CD4-positive, alpha-beta T cell treated with Interleukin-21 for 1 hour (primary cell): ENCODE measurements at places on chromosomes 3 and 15.

DNA sequence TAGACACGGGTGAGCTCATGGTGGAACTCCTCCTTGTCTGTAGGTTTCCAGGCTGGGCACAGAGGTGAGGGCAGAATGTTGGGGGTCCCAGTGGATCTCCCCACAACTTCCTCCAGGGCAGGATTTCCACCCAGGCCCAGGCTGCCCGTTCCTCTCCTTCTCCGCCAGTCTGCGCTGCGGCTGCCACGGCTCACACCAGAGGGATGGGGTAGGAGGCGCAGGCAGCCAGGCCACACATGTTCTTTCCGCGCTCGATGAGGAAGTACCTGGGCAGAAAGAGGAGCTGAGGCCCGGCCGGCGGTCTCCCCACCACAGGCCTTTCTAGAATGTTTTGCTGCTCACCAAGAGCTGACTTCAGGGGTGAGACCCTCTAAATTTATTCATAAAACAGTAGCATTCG lies 22.9 kb downstream of the CTSH start:
- DNase-seq = no peak

DNA sequence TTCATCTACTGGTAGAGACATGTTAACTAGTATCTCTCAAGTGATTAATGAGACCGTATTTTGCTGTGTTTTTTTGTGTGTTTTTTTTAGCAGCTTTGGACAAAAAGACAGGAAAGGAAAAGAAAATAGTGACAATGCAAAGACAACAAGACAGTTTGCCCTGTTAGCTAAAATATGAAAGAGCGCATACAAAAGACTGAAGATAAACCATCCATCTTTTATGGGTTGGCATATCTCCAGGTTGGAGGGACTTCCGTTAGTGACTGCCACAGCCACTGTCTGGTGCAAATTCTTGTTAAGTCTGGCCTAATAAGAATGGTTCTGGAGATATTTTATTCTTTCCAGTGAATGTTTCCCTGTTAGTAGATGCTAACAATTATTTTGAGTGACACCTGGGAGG lies 121.9 kb downstream of the CDIN1 start:
- DNase-seq = no peak

DNA sequence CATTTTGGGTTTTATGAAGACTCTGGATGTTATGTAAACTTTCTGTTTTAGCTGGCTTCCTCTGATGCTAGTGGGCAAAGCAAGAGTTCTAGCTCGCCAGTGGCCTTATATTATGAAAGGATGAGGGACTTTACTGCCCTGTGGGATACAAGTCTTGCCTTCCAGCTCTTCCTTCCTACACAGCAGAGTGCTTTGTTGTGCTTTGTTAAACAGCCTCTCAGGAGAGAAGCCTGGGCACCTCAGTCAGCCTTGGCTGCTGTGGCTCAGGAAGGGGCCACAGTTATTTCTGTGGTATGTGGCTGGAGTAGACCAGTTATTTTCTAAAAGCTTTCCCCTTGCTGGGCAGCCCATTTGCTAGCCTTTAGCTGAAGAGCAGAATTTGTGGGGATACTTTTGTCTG lies 69.5 kb upstream of the SUCLG2 start:
- DNase-seq = no peak

DNA sequence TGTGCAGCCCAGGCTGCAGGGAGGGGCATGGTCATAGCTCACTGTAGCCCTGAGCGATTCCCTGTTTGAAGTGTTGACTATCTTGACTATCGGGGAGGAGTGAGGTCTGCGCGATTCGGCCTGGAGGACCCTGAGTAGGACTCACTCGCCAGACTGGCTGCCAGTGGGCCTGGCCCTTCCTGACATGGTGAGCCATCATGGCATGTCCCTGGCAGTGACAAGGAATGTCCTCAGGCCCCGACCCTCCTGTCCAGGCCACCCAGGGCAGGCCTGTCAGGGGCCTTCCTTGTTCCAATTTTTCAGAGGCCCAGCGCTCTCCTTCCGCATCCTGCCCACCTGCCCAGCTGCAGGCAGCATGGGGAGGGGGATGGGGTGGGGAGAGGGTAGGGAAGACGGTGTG lies 5.2 kb upstream of the OCA2 start:
- no peak for DNase-seq

DNA sequence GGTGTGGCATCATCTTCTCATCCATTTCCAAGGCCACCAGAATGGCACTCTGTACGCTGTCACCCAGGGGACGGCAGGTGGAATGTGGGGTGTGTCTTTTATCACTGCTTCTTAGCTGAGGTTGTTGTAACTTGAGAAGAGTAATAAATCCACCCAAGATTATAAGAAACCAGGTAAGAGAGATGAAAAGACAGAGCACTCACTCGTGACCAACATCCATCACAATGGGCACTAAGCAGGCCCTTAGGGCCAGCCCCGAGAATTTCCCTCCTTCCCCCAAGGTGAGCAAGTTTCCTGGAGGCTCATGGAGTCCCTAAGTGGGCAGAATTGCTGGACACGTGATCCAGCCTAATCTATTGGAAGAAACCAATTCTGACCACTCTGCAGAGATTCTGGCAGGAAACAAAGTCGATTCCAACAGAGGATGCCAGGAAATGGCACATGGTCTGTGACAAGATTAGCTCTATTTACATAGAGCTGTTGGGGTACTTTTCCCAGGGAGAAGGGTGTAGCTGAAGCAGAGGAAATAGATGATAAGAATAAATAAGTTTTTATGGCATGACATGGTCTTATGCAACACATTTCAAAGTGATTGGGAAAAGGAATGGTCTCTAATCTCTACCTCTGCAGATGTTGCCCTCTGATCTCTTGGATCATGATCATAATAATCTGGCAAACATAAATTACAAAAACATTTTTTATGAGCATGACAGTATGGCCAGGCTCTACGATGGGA lies 22.5 kb downstream of the SLC6A20 start:
- no peak for DNase-seq

GRCh38 chr3:97161169-97161568 lies 346.8 kb downstream of the EPHA6 start:
- DNase-seq = no peak

GRCh38 chr15:78651930-78652615 lies 11.1 kb upstream of the CHRNB4 start:
- DNase-seq = no peak

DNA sequence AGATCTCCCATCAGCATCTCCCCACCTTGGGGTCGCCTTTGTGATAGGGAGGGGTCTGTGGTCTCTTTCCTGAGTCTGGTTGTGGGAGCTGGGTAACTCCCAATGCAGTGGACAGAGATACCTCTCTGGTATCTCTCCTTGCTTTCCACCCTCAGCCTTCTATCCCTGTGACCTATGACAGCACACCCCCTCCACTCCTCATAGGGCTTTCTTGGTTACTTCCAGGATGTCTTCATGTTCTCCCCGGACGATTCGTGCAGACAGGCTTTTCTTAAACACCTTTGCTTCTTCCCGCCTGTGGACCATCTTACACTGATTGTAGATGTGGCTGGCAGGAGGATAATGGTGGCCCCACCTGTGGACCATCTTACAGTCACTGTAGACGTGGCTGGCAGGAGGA lies 14.2 kb upstream of the NRROS start:
- DNase-seq = no peak

DNA sequence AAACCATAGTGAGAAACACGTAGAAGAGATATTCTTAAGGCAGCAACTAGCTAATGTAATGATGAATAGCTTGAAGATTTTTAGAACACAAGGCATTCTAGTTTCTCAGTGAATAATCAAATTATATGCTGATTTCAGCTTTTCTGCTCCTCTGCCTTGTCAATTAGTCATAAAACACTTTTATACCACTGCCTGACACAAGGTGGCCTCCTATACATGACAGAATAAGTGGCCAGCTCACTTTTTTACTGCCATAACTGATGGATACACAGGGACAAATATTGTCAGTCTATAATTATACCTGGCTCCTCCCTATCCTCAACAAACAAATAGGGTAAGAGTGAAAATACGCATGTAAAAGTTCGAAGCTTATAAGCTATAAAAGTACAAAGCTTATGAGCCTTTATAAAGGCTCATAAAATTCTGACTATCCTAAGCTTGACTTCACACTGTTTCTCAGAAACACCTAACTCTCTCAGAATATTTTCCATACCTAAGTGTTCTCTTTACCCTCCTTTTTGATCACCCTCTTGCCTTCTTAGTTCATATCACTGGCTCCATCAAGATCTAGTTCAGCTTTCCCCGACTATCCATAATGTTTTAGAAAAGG lies 81.6 kb downstream of the HERC1 start:
- peak; percentile 76 for DNase-seq

DNA sequence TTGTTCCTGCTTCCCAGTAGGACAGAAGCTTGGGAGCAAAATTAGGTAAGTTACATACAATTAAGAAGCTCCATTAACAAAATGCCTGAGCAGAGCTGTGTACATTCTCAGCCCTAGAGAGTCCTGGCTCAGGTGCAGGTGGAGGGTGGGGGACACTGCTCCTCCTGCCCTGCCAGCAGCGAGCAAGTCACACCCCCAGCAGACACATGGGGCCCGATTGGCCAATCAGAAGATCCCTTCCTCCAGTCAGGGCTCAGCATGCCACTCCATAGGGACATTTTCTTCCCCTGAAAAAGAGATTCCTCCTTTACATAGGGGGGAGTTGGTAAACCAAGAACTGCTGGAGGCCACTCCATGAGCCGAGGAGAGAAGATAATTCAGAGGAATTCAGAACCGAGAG lies 62.1 kb downstream of the PLXNA1 start:
- DNase-seq = no peak

GRCh38 chr3:131553495-131554247 lies 50.9 kb upstream of the MRPL3 start:
- DNase-seq = no peak

- no peak for DNase-seq
Measured at GRCh38 chr3:130960139-130960795, 66.4 kb downstream of the ASTE1 start.

- DNase-seq = no peak
Measured at GRCh38 chr3:24287755-24288450, 206.7 kb downstream of the THRB start.

DNA sequence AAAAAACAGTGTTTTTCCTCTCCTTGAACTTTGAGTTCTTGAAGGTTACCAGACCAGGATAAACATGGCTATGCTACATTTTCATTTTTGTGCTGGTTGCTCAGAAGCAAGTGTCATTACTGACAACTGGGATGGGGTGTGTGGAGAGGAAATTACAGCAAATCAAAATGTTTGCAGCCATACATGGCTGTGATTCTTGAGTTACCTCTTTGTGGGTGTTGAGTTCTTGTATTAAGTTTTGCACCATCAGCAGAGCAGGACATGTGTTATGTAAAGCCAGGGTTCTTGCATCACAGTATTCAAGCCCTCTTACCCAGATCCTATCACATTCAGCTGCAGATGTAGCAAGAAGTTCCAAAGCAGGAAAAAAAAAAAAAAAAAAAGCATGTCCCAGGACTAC lies 53.9 kb upstream of the ATOSA start:
- DNase-seq = no peak

GRCh38 chr3:48034000-48034516 lies 17.8 kb upstream of the MAP4 start:
- no peak for DNase-seq

DNA sequence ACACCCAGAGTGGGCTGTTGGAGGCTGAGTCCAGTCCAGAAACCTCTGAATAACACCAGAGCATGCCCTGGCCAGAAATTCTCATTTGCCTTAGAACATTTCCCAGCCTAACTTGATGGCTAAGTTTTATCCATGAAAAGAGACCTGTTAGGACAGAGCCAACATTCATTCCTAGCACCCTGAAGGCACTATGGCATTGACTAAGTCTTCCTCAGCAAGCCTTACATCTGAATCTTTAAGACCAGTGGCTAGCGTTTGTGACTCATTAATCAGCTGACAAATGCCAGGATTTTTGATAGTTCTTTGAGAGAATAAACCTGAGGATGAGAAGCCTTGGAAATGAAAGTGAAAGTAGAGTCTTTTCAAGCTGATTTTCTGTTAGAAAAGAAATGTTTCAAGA lies 1087.1 kb upstream of the ALCAM start:
- peak; percentile 25 for DNase-seq

DNA sequence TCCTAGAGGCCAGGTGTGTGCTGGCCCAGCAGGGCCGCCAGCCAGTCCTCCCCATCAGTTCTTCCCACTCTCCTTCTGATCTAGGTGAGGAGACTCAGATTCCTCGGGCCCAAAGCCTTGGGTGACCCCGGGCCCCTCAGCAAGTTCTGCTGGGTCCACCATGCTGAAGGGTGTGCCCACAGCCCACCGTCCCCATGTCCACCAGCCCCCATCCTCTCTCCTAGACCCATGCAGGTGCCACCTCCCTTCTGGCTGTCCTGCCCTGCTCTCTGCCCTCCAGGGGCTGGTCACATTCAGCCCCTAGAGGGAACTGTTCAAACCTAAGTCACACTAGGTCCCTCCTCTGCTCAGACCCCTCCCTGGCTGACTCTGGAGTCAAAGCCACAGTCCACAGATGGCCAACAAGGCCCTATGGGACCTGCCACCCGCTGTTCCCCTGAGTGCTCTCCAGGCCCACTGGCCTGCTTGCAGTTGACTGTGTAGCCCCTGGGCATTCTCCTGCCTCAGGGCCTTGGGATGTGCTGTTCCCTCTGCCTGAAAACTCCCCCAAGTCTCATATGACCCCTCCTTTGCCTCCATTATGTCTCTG lies 878 bp upstream of the TLR9 start:
- DNase-seq = no peak
